ENCODE measurements at places on chromosomes 4 and X. TPM values are rescaled to one million over a fixed set of nuclear protein-coding genes. Genes with fewer than 3 reads are reported as not detected.

The NMU gene
- 0.66 TPM for total RNA-seq

The IRF2 gene
- 36.2 TPM for total RNA-seq

The RHOXF2B gene
- total RNA-seq, result not detected

The LETM1 gene
- 76.2 TPM for total RNA-seq

The SORCS2 gene
- 0.74 TPM for total RNA-seq

The ATP2B3 gene
- not detected for total RNA-seq

The ABCG2 gene
- 7.5 TPM for total RNA-seq

The GAGE12H gene
- total RNA-seq, result not detected

The TAF7L gene
- total RNA-seq, result not detected

DNA sequence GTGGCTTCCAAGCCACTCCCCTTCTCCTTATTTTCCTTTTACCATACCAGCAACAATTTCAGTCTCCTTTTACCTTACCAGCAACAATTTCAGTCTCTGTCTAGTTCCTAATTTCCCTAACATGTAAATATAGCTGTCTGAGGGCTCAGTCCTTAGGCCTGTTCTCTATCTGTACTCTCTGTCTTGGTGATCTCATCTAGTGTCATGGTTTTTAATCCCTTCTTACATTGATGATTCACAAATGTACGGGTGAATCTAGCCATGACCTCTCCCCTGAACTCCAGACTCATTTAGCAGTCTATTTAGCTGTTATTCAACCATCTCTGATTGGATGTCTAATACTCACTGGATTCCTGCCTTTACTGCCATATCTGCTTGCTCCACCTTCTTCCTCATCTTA is 7.2 kb downstream of the IL15 start:
- no peak overlapping the region for H3K4me3 ChIP-seq
- no peaks in the 10 kb centered on the region for H3K27me3 ChIP-seq
- DNase-seq, result no peak

DNA sequence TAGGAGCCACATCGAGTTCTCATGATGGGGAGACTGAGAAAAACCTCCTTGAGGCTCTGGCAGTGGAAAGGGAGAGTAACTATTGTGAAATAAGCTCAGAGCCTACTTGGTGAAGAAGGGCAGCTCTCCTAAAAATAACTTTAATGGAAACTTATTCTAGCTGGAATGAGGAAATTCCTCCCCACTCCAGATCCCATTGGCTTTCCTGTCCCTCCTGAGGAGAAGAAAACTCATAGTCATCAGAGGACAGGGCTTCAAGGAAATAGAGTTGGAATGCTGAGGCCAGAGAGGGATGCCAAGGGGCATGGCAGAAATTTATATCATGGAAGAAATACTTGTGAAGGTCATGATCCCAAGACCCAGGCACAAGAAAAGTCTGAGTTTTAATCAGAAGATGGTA is 70.7 kb upstream of the TAPT1 start:
- H3K36me3 ChIP-seq, result no peaks in the 10 kb centered on the region
- no peaks in the 10 kb centered on the region for H3K4me1 ChIP-seq

DNA sequence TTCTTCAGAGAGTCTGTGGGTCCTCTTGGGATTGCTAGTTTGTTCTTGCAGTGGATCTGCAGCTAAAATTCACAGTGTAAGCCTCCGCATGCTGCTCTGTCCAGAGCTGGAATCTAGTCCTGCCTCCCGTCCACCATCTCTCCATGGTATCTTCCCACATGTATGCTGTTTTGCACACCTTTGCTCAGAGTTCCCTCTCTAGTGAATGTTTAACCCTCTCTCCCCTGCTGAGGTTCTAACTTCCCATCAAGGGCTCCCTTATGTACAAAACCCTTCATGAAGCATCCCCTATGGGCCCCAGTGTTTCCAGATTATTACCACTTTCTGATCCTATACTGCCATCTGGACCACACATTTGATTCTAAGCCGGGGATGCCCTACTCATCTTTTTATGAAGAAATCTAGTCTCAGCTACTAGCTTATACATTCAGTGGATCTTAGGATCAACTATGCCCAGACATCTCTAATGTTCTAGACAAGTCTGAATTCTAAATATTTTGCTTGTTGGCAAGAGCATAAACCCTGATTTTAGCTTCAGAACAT is 157.3 kb downstream of the CPEB2 start:
- no peaks in the 10 kb centered on the region for H3K36me3 ChIP-seq
- H3K4me3 ChIP-seq, result no peak overlapping the region
- H3K27me3 ChIP-seq, result no peaks in the 10 kb centered on the region
- DNase-seq, result no peak
- no peak overlapping the region for H3K27ac ChIP-seq
- no peaks in the 10 kb centered on the region for H3K4me1 ChIP-seq

DNA sequence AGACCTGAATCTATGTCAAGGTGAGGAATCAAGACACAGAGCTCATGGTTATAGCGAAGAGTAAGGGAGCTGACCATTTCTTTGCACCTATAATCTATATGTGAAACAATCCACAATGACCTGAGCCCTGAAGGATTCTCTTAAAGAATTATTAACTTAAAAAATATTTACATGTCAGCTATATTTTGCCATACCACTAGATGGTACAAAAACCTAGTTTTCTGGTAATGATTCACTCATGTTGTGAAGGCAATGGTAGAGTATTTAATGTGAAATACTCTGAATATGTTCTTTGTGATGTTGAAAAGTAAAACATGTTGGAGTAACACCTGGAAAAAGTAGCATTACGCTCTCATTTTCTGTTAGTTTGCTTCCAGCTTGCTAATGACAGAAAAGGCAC is 40.0 kb downstream of the VGLL1 start:
- no peak overlapping the region for H3K27ac ChIP-seq
- H3K27me3 ChIP-seq, result no peaks in the 10 kb centered on the region
- H3K4me1 ChIP-seq, result no peaks in the 10 kb centered on the region
- H3K36me3 ChIP-seq, result no peaks in the 10 kb centered on the region
- no peak overlapping the region for H3K4me3 ChIP-seq

DNA sequence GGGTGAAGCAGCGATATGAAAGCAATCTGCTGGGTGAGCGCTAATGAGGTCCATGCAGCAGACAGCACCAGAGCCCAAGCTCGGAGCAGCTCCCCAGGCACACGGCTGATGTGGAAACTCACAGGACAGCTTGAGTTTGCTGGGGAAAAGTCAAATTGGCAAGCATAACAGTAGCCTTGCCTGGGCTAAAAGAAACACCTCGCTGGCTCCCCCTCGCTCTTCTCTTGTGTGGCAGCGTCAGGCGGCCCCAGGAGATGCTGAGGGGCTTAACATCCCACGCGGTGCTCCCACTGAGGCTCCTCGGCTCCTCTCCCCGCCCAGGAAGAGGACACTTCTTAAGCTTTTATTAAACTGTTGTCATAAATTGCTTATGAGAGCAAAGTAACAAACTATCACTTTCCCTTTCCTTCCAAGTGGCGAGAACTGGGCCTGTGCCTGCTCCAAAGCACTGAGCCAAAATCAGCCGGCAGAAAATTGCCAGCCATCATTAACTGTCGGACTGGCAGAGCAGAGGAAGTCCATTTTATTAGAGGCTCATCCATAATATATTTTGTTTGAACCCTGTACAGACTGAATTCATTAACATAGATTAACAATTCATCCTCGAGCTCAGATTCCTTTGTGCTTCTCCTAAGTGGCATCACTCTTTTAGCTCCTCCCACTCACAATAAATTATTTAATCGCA is 111.4 kb downstream of the TSPAN5 start:
- no peak overlapping the region for H3K4me3 ChIP-seq
- H3K4me1 ChIP-seq, result no peaks in the 10 kb centered on the region
- H3K36me3 ChIP-seq, result no peaks in the 10 kb centered on the region
- DNase-seq, result no peak

GRCh38 chr4:88779431-88779830 is 81.8 kb upstream of the NAP1L5 start:
- no peak for DNase-seq
- no peak overlapping the region for H3K4me3 ChIP-seq
- no peaks in the 10 kb centered on the region for H3K4me1 ChIP-seq
- no peaks in the 10 kb centered on the region for H3K36me3 ChIP-seq
- H3K27ac ChIP-seq, result no peak overlapping the region
- no peaks in the 10 kb centered on the region for H3K27me3 ChIP-seq

DNA sequence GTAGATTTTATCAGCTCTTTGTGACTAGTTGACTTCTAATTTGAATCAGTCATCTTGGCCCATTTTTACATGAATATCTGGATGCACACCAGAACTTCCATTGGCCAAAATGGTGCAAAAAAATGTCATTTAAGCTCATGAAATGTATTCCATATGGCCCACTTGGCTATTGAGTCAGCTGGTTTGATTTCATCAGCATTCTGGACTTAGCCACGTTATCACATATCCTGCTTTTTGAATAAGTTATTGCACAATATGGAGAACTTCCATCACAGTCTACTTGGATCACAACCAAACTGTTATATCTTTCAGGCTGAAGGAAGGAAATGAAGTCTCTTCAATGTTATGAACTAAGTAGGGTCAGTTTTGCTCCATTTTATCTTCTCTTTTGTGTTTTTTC is 640.6 kb downstream of the PCDH7 start:
- no peak overlapping the region for H3K4me3 ChIP-seq
- peak; percentile 17 for DNase-seq
- H3K36me3 ChIP-seq, result no peaks in the 10 kb centered on the region
- no peaks in the 10 kb centered on the region for H3K4me1 ChIP-seq

- DNase-seq, result no peak
- H3K4me1 ChIP-seq, result no peaks in the 10 kb centered on the region
- H3K36me3 ChIP-seq, result no peaks in the 10 kb centered on the region
- no peak overlapping the region for H3K27ac ChIP-seq
These were observed 161.2 kb upstream of the TAPT1 start for GRCh38 chr4:16387448-16387847.

DNA sequence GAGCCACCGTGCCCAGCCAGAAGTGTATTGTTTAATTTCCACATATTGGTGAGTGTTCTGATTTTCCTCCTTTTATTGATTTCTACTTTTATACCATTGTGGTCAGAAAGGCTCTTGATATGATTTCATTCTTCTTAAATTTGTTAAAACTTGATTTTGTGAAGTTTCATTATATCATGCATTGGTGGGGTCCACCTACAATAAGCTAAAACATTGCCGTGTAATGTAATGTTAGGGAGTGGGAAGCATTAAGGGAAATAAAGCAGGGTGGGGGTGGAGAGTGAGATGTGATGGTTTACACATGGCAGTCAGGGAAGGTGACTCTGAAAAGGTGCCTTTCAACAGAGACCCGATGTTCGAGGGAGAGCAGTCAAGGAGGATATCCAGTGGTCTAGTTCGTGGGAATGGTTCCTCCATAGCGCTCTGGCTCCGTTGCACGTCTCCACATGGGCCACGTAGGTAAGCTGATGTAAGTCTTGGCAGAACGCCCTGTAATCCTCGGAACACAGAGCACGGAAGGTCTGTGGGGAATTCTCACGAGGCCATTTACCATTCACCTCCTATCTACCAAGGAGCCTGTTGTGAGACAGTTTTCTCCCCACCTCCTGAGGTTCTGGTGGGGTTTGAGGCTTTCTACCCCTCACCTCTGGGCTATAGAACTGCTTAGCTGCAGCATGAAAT is 7.7 kb upstream of the WDR13 start:
- H3K4me1 ChIP-seq, result no peaks in the 10 kb centered on the region
- no peak overlapping the region for H3K27ac ChIP-seq
- DNase-seq, result no peak
- no peaks in the 10 kb centered on the region for H3K27me3 ChIP-seq

DNA sequence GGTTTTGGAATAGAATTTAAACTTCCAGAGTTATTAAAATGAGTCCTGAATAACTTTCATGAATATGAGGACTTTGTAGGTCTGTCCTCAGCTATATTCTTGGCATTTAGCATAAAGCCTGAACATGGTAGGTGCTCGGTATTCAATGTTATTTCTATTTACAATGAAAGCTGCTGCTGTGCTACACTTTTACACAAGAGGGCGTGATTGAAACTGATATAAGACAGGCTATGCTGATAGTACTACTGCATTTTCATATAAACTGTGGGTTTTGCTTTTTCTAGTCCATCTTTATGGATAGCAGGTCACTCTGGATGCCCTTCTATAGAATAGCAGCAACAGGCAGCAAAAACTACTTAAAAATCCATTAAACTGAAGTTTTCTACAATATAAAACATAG is 12.3 kb upstream of the GNPDA2 start:
- H3K4me3 ChIP-seq, result no peak overlapping the region
- no peak overlapping the region for H3K27ac ChIP-seq
- no peaks in the 10 kb centered on the region for H3K4me1 ChIP-seq
- H3K27me3 ChIP-seq, result no peaks in the 10 kb centered on the region

DNA sequence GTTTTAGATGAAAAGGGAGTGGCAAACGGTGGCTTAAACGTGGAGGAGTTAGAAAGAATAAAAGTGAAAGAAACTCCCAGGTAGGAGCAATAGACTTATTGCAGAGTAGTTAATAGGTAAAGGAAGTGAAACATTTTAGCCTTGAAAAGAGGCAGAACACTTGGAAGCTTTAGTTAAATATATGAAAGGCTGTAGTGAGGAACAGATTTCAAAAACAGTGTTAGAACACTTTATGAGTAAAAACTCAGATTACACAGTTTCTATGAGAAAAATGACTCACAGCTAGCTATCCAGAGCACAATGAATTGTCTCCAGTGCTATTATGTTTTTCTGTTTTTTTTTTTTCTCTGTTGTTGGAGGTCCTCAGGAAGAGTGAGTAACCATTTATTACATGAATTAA is 45.8 kb downstream of the TACR3 start:
- no peaks in the 10 kb centered on the region for H3K36me3 ChIP-seq
- H3K4me1 ChIP-seq, result no peaks in the 10 kb centered on the region
- no peak for DNase-seq

GRCh38 chr4:151934766-151935165 is 174.0 kb upstream of the GATB start:
- H3K27ac ChIP-seq, result no peak overlapping the region
- no peak for DNase-seq
- no peaks in the 10 kb centered on the region for H3K27me3 ChIP-seq
- H3K4me3 ChIP-seq, result no peak overlapping the region
- H3K36me3 ChIP-seq, result no peaks in the 10 kb centered on the region
